SK-N-SH treated with all-trans-retinoic acid at 6 μM for 48 hours (cell line): ENCODE measurements at places on chromosomes 2 and 18.

GRCh38 chr2:3777966-3778365, 74.6 kb downstream of the DCDC2C start:
- no peak for ATAC-seq

DNA sequence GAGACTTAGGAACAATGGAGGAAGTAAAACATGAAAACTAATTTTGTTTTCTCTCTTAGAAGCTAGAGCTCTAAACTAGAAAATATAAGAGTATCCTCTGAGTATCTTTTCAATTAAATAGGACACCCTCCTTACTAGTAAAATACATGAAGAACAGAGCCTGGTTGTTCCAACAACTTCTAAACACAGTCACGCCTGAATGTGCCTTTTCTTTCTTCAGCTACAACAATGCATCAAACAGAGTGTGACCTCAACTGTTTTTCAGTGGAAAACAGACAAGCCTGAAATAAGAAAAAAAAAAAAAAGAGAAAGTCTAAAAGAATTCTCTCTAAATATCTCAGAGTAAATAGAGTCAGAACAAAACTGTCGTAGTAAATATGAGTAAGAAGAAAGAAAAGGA, 928.8 kb downstream of the CNTNAP5 start:
- ATAC-seq = no peak

DNA sequence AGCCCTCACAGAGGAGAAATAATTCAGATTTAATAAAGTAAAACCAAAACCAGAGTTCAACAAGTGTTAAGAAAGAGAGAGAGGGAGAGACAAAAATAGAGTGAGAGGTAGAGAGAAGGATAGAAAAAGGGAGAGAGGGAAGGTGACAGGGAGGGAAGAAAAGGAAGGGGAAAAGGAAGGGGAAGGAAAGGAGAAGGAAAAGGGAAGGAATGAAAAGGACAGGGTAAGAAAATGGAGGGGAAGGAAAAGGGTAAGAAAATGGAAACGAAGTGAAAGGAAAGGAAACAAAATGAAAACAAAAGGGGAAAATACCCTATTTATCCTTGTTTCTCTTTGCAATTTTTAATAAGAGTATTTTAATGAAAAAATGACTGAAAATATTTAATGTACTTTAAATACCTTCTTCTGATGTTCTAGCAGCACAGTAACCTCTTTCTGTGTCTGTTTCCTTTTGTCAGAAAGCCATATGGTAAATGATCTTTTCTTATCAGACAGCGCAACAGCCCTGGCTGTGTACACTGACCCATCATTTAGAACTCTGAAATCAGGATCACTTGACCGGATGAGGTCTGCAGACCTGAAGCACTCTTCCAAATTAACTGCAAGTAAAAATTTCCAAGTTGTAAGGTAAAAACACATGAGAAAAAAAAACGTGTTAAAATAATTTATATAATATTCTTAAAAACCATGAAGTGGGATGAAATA, 11.8 kb downstream of the DSC3 start:
- ATAC-seq = no peak

DNA sequence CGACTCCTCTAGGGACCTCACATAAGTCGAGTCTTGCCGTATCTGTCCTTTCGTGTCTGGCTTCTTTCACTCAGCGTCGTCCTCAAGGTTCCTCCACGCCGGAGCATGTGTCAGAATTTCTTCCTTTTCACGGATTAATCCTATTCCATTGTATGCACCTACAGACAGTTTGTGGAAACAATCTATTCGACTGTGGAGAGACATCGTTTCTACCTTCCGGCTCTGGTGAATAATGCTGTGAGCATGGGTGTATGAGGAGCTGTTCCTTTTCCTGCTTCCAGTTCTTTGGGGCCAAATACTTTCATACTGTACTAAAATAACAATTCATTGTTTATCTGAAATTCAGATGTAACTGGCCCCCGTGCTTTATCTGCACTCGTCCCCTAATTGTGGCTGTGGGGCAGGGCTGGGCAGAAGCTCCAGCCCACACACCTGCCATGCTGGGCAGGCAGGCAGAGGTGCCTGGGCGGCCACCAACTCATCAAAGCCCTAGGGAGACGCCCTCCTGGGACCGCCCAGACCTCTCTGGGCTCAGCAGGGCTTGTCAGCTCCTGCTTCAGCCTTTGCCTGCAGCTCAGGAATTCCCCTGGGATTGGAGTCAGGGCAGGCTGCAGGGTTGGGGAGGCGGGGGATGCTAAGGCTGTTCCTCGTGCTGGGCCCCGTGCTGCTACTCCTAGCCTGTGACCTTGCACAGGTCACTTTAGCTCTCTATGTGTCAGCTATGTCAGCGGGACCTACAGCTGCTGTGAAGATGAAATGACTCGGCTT, 14.5 kb downstream of the GPC1 start:
- ATAC-seq = no peak

GRCh38 chr18:62165583-62165982, 21.3 kb downstream of the PIGN start:
- no peak for ATAC-seq

- no peak for ATAC-seq
Measured at GRCh38 chr2:233674314-233674713, 2.6 kb downstream of the UGT1A9 start.

DNA sequence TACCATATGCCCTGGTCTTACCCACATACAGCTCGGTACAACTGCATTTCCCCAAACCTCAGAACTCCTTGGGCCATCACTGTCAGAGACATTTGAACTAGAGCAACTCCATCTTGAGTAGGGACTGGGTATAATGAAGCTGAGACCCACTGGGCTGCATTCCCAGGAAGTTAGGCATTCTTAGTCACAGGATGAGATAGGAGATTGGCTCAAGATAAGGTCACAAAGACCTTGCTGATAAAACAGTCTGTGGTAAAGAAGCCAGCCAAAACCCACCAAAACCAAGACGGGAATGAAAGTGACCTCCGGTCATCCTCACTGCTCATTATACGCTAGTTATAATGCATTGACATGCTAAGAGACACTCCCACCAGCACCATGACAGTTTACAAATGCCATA, 131.3 kb downstream of the PIK3C3 start:
- no peak; the same call in 1 of the 3 replicates for ATAC-seq

DNA sequence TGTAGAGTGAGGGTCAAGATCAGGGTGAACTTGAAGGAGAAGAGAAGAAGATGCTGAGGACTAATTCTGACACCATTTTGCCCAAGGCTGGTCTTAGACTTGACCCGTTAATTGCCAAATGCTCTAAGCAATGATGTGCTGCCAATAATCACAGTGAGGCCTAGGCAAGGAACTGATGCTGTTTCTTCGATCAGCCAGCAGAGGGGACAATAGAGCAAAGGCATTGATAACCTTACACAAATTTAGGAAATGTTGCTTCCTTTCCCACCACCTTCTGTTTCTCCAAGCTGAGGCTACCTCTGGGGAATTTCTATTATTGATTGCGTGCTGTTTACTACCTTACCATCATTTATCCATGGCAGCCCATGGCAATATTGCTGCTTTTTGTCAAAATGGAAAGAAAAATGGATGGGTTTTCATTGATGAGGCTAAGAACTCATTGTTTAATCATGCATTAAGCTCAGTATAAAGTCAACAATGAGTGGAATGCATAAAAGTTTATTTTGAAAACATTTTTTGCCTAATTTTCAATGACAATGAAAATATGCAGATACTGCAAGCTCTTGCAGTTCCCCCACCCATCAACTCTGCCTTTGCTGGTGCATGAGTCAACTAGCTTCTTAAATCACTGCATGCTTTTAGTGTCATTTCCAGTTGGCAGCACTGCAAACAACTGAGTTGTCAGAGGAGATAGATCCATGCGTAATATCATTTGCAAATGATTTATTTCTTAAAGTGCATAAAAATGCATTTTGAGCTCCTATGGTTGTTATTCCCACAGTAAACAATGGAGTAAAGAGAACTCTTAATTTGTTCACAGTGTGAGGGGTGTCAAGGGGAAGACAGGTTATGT, 116.4 kb upstream of the NYAP2 start:
- peak; percentile 91 for ATAC-seq

GRCh38 chr2:11770531-11771188, 24.2 kb downstream of the LPIN1 start:
- ATAC-seq = no peak

GRCh38 chr18:77737405-77737804, 487.8 kb downstream of the GALR1 start:
- ATAC-seq = no peak

DNA sequence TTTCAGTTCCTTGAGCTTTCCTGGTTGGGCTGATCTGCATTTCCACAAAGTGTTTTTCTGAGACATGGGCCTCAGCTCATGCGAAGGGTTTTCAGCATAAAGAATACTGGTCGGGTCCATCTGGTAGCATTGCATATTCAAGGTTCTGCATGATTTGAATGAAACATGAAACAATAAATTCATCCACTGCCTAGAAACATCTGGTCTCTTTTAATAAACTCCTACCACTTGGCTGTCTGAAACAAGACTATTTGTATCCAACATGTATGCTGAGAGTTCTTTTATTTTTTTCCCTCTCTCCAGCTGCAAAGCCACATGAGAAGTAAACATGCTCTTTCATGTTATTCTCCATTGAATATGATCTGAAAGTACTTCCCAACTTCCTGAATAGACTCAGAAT, 314.9 kb upstream of the SOX11 start:
- no peak for ATAC-seq

DNA sequence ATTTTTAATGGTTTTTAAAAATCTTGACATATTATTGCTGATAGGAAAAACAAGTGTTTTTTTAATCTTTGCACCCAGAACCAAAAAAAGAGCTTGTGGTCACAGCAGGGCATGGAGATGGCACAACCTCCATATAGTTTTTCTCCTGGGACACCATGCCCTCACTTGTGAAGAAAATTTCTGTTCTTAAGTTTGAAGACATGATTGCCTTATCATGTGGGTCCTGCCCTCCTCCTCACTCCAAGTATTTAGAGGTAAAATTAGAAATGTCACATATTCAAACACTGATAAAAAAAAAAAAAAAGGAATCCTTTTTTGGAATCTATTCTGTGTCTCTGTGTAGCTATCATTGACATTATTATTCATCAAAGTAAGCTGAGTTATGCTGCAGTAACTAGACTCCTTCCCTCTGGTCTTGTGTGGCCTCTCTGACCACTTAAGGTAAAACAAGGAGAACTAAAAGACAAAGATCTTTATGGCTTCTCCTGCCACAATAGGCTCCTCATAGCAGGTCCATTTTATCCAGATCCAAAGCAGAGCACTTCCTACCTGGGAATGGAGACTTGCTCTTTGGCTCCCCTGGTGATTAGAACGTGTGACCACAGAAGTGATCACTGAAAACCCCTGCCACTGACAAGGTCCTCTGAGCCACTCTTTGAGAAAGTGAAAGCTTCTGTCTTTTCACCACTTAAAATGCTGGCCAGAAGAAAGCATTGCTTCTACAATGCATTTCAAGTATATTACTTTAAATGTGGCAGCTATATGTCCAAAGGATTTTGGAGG, 19.8 kb downstream of the ADD2 start:
- no peak for ATAC-seq

GRCh38 chr18:42545825-42546224, 569.7 kb downstream of the RIT2 start:
- no peak for ATAC-seq

DNA sequence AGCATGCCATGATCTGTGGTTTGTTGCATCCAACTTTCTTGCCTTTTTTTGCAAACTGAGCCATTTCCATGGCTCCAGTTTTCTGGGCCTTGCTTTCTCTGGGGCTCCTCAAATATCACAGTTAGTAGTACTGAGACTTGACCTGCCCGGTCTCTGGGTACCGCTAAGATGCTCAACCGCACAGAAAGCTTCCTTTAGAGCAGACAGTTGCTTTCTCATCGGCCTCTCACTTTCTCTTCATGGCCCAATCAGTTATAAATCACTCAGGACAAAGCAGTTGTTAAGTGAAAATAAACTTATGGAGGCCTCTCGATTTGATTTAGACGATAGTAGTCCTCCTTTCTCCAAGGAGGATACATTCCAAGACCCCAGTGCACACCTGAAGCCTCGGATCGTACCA, 141.2 kb upstream of the ASB18 start:
- ATAC-seq = no peak

DNA sequence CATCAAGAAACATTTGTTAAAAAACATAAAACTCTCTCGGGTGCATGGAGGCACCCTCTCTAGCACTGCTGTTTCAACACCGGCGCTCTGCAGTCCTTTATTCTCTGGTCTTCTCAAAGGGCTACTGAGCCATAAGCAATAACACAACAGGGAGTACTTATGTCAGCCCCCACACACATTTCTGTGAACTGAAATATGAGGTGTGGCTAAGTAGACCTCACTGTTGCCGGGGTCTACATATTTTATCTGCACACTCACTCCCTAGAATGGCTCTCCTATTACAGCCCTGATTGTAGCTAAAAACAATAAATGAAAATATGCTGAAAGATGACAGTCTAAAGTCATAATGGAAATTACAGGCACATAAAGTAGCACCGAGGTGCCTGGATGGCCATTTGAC, 235.1 kb downstream of the GRB14 start:
- no peak for ATAC-seq

DNA sequence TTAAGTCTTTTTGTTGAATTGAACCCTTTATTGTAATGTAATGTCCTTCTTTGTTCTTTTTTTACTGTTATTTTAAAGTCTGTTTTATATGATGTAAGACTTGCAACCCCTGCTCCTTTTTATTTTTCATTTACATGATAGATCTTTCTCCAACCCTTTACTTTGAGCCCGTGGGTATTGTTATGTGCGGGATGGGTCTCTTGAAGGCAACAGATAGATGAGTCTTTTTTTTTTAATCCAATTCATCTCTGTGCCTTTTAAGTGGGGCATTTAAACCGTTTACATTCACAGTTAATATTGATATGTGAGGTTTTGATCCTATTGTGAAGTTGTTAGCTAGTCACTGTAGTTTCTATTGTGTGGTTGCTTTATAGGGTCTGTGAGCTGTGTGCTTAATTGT, 120.6 kb downstream of the NCOA1 start:
- ATAC-seq = no peak

GRCh38 chr2:41414486-41415230, 633.2 kb upstream of the PKDCC start:
- ATAC-seq = peak; percentile 71

DNA sequence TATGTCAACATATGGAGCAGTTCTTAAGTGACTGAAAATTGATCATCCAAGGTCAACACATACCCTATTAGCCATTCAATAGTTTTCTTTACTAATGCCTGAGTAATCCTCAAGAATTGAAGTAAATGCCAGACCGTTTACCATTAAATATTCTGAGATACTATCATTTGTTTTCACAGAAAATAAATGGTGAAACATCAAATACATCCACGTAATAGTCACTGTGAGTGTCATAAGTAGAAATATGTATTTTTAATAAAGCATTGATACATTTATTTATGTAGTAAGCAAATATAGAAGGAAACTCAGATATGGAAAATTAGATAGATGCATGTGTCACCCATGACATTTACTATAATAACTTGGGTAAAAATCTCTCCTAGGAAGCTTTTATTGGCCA, 927.8 kb upstream of the NRXN1 start:
- no peak for ATAC-seq

DNA sequence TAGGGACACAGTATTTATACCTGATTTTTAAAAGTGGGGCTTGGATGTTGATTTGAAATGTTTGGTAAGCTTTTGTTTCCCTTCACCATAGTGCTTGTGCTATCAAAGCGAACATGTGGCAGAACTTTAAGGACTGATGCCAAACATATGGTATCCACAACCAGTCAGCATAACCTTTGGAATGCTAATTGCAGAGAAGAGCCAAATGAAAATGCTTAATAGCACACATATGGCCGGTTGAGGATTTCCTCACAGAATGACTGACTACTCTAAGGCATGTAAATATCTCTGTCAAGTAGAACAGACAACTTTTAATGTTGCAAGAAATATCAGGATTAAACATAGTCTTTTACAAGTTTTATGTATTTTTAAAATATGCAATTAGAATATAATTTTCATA, 120.9 kb upstream of the COL3A1 start:
- ATAC-seq = peak; percentile 98
